T-cell (primary cell): ENCODE measurements at places on chromosomes 1 and 21.

DNA sequence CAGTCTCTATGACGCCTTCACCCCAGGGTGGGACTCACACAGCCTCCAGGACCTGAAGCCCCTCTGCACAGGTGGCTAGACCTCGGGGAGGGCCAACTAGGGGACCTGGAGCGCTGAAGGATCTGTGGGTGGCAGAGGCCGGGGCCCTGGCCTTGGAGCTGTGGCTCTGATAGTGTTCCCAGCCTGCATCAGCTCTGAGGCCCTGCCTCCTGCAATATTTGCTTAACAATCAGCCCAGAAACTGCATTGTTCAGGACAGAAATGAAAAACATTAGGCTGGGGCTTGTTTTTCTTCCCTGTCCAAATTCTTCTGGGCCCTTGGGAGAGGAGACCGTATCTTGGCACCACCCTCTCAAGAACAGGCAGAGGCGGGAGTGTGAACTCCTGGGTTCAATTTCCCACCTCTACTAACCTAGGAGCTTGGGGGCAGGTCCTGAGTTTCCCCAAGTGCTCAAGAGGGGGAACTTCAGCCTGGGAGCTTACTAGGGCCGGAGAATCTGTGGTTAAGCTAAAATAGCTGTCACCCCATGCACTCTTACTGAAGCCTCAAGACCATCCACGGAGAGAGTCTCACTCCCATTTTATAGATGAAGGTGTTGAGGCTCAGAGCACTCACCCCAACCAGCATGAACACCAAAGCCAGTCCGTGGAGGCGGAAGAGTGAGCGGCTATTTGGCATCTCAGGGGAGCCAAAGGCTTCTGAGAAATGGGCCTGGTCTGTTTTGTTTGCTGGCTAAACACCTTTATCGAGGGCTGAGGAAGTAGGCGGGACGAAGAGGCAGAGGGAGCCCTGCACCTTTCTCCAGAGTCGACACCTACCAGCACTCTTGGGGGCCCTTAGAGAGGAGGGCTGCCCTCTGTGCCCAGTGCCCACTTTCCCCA is 18.8 kb upstream of the CASZ1 start:
- DNase-seq = no peak

DNA sequence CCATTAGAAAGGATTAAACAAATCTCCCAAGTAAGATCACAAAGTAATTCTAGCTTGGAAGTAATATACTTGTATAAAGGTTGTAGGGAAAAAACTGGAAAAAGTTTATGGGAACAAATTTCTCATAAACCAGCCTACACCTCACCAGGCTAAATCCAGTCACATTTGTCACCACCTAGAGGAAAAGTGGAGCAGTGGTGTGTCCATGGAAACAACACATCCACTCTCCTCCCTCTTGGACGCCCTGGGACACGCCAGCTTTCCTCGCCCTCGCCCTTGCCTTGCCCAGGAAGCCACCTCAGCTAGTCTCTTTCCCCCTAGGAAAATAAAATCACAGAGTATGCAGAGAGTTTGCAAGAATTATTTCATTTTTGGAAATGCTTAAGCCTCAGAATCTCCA is 2.2 kb downstream of the PALMD start:
- DNase-seq = no peak

DNA sequence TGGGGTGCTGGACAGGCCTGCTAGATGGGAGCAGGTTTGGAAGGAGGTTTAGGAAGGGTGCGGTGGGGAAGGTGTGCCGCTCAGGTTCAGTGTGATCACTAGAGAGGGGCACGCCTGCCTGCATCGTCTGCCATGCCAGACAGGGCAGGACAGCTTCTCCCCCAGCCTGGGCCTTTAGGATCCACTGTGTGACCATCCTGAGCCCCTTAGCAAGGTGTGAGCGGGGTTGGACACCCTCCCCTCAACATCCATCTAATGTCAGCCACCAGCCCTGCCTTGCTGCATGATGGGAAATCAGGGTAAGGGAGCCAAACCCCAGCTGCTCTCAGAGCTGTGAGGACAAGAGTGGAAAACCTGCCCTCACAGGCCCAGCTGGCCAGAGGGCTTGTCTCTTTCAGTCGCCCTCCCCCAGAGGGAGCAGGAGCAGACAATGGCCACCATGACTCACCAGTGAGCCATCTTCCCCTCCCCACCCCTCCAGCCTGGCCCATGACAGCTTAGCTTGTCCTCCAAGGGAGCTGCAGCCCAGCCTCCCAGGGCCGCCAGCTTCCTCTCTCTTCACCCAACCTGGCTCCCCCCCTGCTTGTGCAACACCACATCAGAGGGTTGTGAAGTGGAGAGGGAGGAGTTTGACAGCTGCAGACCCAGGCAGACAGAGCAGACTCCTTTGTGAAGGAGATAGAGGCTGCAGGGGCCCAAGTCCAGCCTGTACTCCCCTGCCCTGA is 37.0 kb downstream of the NUAK2 start:
- peak; percentile 91 for DNase-seq

DNA sequence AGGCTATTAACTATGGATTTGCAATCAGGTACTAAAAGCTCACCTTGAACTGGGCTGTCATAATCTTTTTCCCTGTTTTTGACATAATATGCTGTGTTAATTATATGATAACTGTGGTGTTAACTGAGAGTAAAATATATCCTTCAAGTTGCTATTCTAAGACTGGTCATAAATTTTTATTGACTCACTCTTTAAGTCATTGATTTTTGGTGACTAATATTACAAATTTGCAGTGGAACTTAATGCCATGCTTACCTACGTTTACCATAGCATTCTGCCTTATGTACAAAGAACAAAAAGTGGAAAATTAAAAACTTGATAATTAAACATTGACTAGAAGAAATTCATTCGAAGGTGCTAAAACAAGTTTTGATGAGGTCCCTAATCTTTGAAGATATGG is 872.4 kb downstream of the BRINP3 start:
- DNase-seq = no peak

DNA sequence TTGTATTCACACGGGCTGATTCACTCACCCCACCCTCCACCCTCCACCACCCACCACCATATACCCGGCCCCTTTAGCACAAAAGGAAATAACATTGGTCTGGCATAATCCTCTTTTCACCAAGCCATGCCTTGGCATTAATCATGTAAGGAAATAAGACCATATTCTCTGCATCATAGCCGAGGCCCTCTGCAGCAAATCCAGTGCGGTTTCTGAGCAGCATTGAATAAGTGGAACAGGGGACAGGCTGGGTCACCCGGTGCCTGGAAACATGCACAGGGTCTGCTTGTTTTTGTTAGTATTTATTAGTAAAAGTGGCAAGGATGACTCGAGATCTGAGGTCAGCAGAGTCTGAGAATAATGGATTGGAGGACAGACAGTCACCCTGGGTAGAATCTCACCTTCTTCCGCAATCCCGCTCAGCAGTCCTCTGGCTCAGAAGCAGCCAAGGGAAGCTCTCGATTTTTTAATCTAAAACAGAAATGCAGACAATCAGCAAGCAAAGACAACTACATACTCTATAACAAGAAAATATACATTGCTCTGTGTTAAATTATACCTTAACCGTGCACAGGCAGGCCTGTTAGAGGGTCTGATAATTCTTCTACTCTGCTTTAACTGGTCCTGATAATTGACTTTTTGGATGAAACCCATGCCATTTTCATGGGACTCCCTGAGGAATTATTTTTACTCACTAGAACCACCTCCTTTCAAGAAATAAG is 52.4 kb upstream of the CDC42BPA start:
- DNase-seq = no peak

GRCh38 chr1:183881387-183882131 is 76.6 kb downstream of the RGL1 start:
- no peak for DNase-seq

- peak; percentile 68 for DNase-seq
Observed at GRCh38 chr1:25796811-25797458, 3.1 kb upstream of the SELENON start.

GRCh38 chr1:155064111-155064831 is 731 bp downstream of the EFNA4 start:
- DNase-seq = no peak

DNA sequence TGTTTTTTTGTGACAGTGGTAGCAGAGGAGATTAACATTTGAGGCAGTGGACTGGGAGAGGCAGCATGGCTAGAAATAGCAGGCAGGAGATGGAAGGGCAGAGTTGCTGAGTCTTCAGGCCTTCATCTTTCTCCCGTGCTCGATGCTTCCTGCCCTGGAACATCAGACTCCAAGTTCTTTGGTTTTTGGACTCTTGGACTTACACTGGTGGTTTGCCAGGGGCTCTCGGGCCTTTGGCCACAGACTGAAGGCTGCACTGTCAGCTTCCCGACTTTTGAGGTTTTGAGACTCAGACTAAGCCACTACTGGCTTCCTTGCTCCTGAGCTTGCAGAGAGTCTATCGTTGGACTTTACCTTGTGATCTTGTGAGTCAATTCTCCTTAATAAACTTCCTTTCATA is 24.2 kb upstream of the LEFTY2 start:
- no peak for DNase-seq

- no peak for DNase-seq
Observed at GRCh38 chr1:97901017-97901658, 19.7 kb downstream of the DPYD start.

GRCh38 chr1:30982937-30983336 is 74.4 kb upstream of the SDC3 start:
- DNase-seq = no peak

DNA sequence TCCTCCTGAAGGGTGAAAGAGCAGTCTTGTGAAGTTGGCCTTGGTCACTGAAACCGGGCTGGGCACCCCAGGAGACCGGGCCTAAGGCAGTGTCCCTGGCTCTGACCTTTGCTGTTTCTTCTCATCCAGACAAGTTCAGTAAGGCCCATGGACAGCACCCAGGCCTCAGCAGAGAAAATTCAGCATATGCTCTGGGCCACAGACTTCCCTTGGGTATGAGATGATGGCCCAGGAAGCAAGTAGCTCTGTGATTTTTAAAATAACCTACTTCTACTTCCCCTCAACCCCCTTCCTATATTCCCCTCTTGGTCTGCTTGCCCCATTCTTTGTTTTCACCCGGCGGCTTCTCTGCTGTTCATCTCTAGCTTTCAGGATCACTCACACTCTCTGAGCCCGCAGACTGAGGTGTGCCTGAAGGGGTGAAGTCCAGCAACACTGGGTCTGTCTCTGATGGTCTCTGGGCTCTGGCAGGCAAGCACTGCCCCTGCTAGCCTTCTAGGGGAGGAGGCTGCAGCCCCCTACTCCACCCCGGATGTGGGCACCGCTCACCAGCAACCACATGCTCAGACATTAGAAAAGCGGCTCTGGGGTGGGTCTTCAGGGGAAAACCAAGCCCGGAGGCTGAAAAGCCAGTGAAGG is 2.9 kb upstream of the GPR25 start:
- DNase-seq = no peak

- DNase-seq = no peak
Observed at GRCh38 chr1:5574641-5575040, 417.6 kb downstream of the NPHP4 start.

DNA sequence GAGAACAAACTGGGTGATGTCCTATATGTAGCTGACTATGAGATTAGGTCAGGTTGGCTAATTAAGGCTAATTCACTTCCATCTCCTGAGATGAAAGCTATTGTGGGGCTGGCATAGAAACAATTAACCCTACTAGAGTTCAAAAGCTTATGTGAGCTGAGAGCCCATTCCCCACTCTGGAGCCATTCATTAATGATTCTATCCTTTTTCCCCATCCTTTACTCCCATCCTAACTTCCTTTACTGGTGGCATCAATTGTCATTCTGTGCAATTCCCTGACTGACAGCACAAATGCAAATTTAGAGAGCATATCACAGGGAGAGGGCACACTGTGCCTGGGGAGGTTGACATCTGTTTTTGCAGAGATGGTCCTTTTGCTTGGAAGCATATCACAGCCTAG is 103.9 kb downstream of the URB2 start:
- DNase-seq = no peak

DNA sequence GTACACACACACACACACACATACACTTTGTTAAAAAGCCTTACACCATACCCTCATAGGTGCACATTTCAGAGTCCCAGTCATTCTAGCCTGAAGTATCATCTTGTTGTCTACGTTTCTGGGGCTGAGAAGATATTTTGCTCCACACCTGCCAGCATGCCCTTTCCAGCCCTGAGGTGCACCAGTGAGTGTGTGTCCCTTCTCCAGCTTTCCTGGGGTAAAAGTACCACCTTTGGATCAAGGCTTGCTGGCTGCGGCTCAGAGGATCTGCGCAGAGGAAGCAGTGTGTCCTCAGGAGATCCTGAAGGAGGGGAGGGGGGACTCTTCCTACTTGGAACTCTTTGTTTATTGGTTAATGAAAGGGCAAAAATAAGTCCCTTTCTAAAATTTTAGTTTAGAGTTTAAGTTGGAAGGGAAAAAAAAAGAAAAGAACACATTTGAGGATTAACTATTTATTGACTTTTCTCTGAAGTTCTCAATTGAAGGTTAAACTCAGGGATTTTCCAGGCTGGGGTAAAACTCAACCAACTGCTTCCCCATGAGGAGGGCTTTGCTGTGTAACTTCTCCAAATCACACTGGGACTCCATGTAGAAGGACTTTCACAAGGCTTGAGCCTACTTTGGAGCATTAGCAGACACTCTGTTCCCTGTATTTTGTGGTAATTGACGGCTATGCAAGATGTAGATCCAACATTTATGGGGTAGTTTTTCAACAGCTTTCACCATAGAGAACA is 200.3 kb upstream of the SGIP1 start:
- no peak for DNase-seq

GRCh38 chr1:155012026-155012546 is 9.5 kb downstream of the ZBTB7B start:
- no peak for DNase-seq

GRCh38 chr1:202361701-202362100 is 13.2 kb downstream of the PPP1R12B start:
- no peak for DNase-seq

DNA sequence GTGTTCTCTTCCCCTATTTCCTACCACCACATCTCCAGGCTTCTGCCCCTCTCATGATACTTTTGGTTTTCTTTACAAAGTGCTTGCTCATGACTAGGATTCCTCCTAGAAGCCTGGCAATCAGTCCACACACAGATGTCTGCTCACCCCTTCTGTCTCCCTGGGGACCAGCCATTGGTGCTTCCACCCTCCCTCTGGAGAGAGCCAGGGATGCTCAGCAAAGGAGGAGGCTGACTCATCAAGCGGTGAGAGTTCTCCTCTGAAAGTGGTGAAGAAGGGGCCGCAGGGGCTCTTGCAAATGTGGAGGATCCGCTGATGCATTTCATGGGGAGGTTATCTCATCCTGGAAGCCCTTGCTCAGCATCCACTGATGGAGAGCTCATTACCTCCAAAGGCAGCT is 14.5 kb downstream of the NT5C1A start:
- DNase-seq = no peak

DNA sequence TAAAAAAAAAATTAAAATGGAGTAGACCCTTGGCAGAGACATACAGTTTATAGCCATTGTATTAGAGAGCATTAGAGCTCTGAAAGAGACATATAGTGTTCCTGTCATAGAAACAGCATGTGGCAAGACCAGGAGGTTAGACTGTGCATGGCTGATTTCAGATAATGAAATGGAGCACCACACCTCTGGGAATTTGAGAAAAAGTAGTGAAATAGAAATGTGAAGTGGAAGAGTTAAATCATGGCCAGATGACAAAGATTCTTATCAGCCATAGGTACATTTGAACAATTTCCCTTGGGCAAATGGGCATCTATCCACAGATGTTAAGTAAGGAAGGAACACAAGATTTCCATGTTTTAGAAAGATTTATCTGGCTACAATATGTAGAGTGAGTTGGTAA is 1083.1 kb downstream of the PLA2G4A start:
- no peak for DNase-seq

GRCh38 chr1:180192172-180192571 is 37.5 kb downstream of the QSOX1 start:
- no peak for DNase-seq

GRCh38 chr1:93716163-93716562 is 34.5 kb upstream of the BCAR3 start:
- no peak for DNase-seq
